ENCODE measurements at places on chromosomes 7 and 10.

- DNase-seq: no peak
Measured at GRCh38 chr7:17041324-17041723, 159.5 kb upstream of the AGR3 start.

GRCh38 chr10:13340626-13341376, 7.3 kb downstream of the SEPHS1 start:
- no peak for DNase-seq

GRCh38 chr7:95871075-95871848, 98.9 kb downstream of the DYNC1I1 start:
- DNase-seq: no peak

DNA sequence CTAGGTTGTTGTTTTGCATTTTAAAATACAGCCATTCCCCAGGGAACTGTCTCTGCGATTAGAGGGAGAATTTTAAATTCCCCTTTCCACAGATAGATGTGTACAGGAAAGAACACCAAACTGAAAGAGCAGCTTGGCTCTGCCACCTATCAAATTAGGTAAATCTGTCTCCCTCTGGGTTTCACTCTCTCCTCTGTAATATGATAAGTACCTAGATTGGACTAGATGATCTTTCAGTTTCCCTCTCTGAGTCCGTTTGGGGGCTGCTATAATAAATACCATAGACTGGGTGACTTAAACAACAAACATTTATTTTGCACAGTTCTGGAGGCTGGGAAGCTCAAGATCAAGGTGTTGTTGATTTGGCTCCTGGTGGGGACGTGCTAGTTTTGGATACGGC, 186.0 kb downstream of the KIF20B start:
- DNase-seq: no peak

DNA sequence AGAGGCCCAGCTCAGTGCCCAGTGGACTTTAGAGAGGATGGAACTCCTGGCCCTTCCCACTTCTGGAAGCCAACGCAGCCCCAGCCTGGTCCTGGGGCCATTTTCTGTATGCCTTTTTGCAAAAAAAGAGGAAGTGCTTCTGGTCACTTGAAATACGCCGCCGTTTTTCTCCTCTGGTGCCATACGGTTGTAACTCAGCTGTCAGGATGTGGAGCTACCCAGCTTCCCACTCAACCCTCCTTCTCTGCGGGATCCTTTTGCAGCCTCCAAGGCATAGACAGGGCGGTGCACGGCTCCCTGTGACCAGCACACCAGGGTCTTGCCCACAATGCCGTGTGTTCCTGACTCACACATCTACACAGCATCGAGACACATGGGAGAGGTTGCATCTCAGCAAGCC, 369.6 kb downstream of the TCERG1L start:
- DNase-seq: no peak
